ENCODE measurements at places on chromosomes 16 and 17.

GRCh38 chr16:64687786-64688185 is 434.1 kb downstream of the CDH11 start:
- DNase-seq, result no peak

GRCh38 chr17:2481760-2482159 is 29.9 kb downstream of the METTL16 start:
- no peak for DNase-seq

- no peak for DNase-seq
Observed at GRCh38 chr17:42698736-42699414, 16.5 kb downstream of the CNTNAP1 start.

DNA sequence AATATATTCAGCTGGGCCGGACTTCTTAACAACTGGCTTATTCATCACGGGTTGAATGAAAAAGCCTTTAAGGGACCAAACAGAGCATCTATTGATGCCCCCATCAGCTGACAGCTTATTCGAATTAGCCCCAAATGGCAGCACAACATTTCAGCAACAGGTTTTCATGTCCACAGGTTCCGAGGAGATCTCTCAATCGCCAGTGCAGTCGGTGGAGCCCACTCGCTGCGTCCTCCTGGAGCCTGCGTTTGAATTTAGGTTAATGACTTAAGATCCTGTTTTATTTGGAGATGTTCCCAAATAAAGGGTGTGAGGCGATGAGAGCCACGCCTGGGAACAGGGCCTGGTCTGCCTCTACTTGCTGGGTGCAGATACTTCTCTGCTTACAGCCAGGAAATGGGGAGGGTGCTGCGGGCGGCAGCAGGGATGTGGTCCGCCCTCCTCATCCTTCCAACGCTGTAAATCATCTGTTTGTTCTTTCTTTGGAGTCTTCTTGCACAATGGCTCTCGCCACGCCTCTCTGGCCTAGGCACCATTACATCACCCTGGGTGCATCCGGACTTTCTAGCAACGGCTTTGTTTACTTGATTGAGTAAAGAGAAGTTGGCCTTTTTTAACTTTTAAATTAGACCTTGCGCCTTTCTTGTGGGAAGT is 22.6 kb downstream of the NDE1 start:
- peak; percentile 60 for DNase-seq

DNA sequence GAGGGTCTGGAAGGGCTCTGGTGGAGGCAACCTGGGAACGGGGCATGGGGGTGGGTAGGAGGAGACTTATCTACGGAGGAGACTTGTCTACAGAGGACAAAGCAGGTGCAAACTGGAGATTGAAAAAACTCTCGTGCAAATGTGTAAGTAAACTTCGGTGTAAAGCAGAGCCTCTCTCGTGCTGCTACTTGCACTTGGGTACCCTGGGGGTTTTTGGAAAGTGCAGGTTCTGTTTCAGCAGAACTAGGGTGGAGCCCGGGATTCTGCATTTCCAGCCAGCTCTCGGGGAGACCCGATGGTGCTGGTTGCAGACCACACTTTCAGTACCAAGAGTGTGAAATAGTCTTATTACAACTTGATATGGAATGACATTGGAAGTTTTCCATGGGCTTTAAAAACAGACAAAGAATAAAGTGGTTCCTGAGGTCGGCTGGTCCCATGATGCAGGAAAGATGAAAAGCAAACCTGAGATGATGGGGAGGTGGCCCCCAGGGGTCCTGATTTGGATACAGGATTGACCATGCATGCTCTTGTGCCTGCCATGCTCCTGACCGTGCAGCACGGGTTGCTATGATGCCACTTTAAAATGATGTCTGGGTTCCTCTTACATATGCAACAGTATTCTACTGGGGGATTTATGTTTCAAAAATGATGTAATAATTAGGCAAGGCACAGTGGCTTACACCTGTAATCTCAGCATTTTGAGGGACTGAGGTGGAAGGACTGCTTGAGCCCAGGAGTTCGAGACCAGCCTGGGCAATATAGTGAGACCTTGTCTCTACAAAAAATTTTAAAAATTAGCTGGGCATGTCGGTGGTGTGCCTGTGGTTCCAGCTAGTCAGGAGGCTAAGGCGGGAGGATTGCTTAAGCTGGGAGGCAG is 69.3 kb downstream of the IRF8 start:
- no peak for DNase-seq

DNA sequence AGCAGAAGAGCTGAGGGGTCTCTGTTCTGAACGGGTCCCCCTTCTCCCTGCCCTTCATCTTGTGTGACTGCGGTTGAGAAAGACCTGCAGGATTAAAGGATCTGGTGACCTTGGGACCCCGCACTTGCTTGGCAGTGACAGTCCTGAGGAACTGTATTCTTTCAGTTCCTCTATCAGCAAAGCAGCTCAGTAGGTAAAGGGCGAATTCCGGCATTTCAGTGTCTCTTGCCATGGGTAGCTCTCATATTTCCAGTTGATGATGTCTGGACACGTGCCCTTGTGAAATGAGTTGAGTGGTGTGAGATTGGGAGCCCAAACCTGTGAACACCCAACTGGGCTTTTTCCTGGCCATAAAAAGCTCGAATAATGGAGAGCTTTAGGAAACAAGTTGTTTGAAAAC is 135.7 kb downstream of the PRKCA start:
- DNase-seq, result no peak

DNA sequence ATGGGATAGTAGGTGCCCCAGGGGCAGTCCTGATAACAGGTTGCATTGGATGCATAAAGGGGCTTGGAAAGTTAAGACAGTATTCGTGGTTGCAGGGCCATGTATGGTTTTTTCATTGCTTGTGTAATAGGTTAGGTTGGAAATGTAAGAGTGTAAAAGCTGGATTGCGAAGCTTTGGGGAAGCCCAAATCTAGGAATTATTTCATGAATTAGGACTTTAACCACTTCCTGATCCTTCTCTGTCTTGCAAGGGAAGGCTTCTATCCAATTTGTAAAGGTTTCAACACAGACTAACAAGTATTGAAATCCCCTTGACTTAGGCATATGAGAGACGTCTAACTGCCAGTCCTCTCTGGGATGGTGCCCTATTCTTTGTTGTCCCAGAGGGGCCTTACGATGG is 7.8 kb upstream of the CCL17 start:
- no peak for DNase-seq

DNA sequence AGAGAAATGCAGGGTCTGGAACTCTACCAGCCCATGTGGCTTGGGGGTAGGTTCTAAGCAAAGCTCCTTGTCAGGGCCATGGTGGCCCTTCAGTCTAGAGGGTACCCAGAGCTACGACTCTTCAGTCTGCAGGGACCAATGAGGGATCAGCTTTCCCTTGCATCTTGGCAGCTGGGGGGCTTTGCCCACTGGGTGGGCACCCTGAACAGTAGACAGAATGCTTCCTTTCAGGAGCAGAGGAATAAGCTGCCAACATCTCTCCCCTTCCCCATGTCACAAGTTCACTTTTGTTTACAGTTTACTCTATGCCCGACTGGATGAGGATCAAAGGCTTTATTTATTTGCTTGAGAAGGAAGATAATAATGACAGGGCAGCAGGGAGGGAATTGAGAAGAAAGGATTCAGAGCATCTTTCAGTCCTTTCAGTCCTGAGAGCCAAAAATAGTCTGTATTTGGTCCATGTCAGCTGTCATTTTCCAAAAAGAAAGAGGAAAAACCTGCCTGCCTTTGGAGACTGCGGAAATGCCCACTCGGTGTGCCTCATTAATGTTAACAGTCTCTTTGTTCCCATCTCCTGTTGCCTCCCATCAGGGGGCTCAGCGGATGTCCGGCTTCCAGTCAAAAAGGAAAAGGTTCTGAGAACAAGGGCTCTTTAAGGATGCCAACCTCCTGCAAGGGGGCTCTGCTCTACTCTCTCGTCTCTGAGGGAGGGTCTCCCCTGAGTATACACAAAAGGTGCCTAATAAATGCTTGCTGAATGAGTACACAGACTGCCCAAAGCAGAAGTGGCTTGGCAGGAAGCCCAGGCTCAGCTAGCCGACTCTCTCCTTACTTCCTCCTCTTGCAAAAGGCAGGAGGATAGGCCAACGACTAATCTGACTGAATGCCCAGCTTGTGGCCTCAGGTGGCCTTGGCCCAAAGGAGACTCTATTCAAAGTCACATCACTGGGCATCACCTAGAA is 17.1 kb downstream of the TRAF4 start:
- no peak for DNase-seq

GRCh38 chr17:28256370-28256769 is 62.6 kb upstream of the TMEM97 start:
- no peak for DNase-seq

DNA sequence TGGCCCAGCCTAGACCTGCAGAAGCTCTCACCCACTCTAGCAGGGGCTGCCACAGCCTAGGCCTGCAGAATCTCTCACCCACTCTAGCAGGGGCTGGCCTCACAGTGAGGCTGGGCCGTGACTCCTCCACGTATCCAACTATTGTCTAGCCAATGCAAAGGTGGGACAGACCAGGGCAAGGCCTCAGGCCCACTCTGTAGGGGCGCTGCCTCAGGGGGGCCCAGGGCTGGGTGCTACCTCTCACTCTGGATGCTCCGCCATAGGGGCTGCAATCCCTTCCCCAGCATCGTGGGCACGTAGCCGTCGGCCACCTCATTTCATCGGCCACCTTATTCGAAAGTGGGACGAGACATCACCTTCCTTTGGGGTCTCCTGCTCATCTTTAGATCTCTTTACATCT is 51.7 kb downstream of the RPH3AL start:
- no peak for DNase-seq

DNA sequence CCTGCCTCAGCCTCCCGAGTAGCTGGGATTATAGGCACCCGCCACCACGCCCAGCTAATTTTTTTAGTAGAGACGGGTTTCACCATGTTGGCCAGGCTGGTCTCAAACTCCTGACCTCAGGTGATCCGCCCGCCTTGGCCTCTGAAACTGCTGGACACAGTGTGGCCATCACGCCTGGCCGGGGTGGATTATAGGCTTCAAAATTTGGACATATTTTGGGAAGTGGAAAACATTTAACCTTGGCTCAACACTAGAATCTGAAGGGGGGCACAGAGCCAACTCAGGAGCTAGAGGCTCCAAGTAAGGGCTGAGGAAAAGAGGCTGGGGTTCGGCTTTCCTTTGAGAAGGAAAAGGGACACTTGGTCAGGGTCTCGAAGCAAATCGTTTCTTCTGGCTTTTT is 2.2 kb upstream of the CDK5R1 start:
- DNase-seq, result no peak

DNA sequence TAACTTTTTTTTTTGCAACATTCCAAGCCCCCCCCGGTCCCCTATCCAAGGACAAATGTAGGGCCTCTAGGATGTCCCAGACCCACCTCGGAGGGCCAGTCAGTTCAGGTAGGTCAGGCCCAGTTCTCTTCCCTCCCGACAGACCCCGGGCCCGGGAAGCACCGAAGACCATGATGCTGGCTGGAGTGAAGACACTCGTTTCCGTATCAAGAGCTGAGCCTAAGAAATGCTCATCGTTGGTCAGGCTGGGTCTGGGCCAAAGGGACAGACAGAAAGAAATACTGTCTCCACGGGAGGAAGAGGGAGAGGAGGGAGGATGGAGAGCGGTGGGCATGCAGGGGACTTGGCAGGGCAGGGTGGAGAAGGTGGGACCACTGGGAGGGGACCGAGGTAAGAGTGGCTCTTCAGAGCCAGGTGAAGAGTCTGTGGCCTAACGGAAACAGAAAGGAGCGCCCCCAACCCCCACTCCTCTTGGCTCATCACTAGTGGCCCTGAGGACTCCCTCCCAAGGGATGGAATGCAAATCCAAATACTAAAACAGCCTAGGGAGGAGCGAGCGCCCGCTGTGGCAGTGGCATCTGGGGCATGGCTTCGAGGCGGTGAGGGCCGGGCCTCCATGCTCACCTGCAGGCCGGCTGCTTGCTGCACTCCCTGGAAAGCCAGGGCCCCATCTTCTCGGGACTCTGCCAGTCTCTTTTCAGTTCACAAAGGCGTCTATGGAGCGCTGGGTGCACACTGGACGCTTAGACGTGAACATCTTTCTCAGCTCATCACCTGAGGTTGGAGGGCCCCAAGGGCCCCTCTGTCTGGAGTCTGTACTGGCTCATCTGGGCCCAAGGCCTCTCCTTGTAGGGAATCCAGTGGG is 1.7 kb upstream of the ROGDI start:
- no peak for DNase-seq

- no peak for DNase-seq
Observed at GRCh38 chr16:84941921-84942320, 69.4 kb downstream of the ZDHHC7 start.

DNA sequence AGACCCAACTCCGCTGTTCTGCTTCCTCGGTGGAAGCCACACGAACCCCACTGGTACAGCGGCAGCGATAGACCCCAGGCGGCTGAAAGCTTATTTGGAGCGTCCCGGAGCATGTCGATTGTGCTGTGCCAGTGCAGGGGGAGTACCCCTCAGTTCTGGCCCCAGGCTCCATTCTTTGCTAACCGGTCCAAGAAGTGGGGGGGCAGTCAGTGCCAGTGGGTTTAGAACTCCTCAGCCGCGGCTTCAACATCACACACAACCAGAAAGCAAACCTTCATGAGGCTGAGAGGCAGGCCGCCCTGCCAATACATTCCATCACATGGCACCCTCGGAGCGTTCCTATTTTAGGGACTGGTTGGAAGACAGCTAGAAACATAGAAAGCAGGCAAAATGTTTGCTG is 1.7 kb upstream of the MNT start:
- no peak for DNase-seq

DNA sequence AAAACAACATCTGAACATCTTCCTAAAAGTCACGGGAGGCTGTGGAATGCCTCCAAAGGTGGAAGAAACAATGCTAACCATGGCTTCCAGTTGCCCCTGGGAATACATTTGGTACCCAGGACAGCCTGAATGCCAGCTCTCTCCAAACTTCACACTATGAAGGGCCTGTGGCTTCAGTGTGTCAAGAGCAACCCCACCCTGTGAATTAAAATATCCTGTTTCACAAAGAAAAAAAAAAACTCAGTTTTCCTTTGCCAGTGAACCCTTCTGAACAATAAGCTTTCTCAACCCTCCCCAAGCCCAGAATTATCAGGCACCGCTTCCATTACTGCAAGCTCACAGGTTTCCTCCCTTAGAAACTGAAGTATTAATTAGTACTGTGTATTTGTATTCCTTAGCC is 69.8 kb downstream of the SLC39A11 start:
- DNase-seq, result no peak

DNA sequence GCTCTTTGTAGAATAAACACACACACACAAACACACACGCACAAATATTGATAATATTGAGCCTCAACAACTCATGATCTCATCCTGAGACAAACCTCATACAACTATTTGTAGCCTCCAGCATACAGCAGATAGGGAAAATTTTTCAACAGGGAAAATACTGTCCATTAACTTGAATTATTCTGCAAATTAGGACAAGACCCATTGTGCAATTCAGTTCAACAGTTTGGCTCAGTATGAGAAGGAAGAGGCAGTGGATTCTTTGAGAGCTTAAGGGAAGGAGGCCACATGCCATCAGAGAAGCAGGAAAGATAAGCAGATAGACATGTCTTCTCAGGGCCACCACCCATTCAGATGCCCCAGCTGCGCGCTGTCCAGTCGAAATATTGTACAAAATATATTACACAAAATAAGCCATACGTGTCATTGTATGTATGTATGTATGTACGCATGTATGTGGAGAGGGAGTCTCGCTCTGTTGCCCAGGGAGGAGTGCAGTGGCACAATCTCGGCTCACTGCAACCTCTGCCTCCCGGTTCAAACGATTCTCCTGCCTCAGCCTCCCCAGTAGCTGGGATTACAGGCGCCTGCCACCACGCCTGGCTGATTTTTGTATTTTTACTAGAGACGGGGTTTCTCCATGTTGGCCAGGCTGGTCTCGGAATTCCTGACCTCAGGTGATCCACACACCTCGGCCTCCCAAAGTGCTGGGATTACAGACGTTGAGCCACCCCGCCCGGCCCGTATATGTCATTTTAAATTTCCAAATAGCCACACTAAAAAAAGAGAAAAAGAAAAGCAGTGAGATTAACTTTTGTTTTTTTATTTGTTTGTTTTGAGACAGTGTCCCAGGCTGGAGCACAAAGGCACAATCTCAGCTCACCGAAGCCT is 1.8 kb downstream of the ZC3H7A start:
- no peak for DNase-seq

Measured in activated naive CD4-positive, alpha-beta T cell (primary cell).